ENCODE measurements at places on chromosomes 2 and 18.
A peak's percentile ranks its signal among the peaks of the same experiment; 100 is the strongest.

DNA sequence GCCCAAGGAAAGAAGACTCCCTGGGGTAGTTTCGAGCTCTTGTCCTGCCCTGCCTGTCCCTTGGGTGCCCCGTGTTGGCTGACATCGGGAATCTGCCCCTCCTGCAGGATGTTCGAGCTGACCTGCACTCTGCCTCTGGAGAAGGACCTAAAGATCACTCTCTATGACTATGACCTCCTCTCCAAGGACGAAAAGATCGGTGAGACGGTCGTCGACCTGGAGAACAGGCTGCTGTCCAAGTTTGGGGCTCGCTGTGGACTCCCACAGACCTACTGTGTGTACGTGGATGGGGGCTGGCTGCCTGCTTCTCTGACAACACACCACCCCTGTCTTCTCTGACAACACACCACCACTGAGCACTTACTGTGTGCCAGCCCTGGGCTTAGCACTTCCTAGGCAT is 210.8 kb downstream of the DYSF start:
- DNase-seq, result no peak

GRCh38 chr2:70513738-70514137 is 39.9 kb downstream of the TGFA start:
- no peak for DNase-seq

- DNase-seq, result no peak
Measured at GRCh38 chr2:235471186-235471747, 22.6 kb upstream of the AGAP1 start.

GRCh38 chr18:76314015-76314414 is 181.0 kb downstream of the ZNF516 start:
- DNase-seq, result no peak

GRCh38 chr18:5961828-5962150 is 66.5 kb upstream of the TMEM200C start:
- no peak for DNase-seq

DNA sequence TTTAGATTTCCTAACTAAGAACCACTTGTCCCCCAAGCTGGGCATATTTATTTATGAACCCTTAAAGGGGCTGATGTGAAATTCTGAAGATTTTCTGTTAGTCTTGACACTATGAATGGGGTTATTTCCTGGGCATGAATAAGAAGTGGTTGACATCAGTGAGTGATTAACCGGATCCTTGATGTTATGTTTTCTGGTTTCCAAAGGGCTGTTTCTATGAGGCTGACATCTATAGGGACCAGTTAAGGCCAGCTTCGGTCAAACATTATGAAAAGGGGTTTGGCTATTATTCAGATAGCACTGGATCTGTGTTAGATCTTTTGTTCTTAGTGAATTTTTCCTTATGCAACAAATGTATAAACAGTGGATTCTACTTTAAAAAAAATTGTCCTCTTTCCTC is 443.7 kb upstream of the SPRED2 start:
- DNase-seq, result no peak

DNA sequence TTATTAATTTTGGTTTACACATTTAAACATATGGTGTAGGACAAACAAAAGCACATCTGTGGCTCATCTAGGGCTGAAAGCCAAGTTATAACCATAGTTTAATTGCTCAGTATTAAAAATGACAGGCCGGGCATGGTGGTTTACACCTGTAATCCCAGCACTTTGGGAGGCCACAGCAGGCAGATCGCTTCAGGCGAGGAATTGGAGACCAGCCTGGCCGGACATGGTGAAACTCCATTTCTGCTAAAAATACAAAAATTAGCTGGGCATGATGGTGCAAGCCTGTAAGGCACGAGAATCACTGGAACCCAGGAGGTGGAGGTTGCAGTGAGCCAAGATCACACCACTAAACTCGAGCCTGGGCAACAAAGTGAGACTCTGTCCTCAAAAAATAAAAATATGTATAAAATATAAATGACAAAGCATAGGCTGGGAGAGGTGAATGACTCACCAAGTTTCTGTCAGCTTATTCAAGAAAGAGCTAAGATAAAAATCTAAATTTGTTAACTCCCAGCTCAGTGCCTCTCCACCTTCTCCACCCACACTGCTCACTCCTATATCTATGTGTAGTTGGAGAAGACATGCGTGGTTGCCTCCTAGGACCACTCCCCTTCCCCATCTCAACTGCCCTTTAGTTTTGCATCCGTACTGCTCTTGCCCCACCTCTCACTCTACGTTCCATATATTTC is 79.2 kb upstream of the PID1 start:
- no peak for DNase-seq

DNA sequence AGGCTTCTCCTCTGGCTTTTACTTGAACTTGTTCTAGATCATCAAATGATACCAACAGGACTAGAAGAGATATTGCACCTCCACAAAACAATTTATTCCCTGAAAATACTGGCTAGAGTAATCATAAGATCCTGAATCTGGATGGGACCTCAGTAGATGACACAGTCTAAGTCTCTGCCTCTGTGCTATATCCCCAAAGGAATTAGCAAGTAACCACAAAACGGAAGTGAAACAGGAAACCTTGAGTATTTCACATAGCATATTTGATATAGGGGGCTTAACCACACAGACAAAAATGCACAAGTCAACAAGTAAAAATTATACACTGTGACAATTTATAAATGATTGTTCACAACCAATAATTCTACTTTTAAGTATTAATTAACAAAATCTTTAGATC is 456.9 kb upstream of the TNP1 start:
- peak; percentile 55 for DNase-seq

DNA sequence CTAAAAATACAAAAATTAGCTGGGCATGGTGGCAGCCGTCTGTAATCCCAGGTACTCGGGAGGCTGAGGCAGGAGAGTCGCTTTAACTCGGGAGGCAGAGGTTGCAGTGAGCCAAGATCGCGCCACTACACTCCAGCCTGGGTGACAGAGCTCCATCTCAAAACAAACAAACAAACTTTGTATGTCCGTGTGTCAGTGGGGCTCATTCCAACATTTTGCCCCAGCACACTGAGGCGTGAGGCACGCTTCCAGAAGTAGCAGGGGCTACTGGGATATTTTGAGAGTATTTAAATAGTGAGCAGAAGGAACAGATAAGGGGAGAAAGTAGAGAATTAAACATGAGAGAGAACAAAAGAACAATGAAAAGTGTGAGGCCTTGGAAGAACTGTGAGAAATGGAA is 83.3 kb upstream of the TANK start:
- no peak for DNase-seq

DNA sequence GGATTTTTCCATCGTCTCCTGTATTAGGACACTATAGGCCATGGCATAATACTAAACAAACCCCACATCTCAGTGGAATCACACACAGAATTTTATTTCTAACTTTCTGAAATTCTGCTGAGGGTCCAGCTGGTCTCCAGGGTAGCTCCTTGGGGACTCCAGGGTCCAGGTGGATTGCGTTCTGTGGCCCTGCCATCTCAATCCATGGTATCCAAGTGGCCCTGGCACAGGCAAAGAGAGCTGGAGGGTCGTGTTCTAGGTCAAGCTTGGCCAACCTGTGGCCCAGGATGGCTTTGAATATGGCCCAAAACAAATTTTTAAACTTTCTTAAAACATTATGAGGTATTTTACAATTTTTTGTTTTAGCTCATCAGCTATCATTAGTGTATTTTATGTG is 134.6 kb downstream of the CTIF start:
- no peak for DNase-seq

Data from AG10803 (cell line).